A549 treated with Mapracorat at 1 μM for 4 hours (cell line): ENCODE measurements at places on chromosomes 7 and 10. TPM values are rescaled to one million over a fixed set of nuclear protein-coding genes. Genes with fewer than 3 reads are reported as not detected.

Gene PNLIP
- 0.11 to 0.12 TPM in 2 of 5 replicates, not detected in the others for total RNA-seq

Gene CTTNBP2
- 0.33 to 0.78 TPM (median 0.48 TPM) in 5 replicates for total RNA-seq

Gene OR6V1
- not detected in 5 replicates for total RNA-seq

Gene RNF32
- 1.1 to 2.1 TPM (median 1.9 TPM) in 5 replicates for total RNA-seq

Gene MMD2
- not detected in 5 replicates for total RNA-seq
